Stimulated activated CD8-positive, alpha-beta memory T cell treated with anti-CD3 and anti-CD28 coated beads, Interleukin-7, amount 100 ng/mL, for 1 hour (primary cell): ENCODE measurements at places on chromosomes 4 and X.

DNA sequence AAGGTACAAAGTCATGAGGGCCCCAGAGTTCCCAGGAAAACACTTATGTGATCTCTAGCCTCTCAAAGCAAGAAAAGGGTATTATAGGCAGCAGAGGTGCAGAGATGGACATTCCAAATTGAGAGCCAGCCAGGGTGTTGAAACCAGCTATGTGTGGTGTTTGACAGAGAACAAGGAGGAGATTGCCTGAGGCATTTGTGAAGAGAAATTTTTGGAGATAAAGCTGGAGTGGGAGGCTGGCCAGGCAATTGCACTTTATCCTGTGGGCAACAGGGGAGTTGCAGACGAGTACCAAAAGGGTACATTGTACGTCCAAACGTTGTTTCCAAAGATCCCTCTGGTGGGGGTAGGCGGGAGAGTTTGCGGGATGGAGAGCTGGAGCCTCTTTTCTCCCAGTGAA, 2.5 kb upstream of the GABRE start:
- no peak for DNase-seq

DNA sequence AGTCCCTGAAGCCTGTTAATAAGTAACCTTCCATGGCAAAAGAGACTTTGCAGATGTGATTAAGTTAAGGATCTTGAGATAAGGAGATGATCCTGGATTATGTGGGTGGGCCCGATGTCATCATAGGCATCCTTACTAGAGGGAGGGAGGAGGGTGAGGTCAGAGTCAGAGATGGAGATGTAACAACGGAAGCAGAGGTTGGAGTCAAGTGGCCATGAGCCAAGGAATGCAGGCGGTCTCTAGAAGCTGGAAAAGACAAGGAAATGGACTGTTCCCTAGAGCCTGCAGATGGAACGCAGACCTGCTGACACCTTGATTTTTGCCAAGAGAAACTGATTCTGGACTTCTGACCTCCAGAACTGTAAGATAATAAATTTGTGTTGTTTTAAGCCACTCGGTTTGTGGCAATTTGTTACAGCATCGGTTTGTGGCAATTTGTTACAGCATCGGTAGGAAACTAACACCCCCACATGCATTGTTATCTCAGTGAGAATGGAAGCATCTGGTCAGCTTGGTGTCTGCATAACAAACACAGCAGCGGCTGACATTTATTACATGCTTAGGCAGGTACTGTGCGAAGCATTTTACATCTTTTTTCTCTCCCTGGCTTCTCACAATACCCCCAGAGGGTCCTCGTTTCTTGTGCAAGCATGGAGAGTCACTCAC, 55.6 kb downstream of the CLDN34 start:
- DNase-seq: no peak

DNA sequence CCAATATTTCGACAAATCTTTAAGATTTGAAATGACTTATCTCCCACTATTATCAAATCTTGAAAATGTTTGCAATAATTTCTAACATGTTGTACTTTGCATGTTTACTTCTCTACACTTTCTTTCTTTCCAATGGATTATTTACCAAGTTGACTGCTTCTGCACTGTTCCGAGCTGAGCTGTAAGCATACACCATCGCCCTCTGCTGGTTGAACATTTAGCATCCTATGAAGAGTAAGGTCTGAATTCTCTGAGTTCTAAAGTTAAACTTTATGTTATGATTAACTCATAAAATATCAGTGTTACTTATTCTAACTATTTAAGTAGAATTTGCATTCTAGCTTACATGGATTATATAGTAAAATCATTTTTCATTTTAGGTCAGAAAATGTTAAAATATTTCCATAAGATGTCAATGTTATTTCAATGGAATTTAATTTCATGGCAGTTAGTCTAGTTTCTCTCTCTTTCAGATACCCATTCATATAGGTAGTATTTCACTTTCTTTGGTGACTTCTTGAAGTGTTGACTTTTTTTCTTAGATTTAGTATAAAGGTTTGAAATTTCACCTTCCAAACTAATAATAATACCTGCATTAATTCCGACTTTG, 137.4 kb downstream of the DKK2 start:
- DNase-seq: no peak

GRCh38 chrX:129956765-129957164, 25.7 kb upstream of the BCORL1 start:
- no peak for DNase-seq

DNA sequence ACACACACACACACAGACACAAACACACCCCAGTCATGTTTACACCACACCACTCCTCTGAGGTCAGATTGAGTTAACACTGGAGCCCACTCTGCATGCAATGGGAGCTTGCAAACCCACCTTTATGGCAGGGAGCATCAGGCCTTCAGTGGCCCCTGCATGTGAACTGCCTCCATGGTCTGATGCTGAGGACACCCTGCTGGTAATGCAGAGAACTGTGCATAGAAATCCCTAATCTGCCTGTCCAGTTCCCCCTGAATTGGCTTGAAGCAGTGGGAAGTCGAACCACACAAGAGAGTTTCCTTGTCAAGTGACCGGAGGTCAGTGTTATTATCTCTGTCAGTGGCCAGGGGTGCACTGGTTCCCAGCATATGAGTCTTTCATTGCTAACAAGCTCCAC, 59.8 kb downstream of the ANOS1 start:
- no peak for DNase-seq

DNA sequence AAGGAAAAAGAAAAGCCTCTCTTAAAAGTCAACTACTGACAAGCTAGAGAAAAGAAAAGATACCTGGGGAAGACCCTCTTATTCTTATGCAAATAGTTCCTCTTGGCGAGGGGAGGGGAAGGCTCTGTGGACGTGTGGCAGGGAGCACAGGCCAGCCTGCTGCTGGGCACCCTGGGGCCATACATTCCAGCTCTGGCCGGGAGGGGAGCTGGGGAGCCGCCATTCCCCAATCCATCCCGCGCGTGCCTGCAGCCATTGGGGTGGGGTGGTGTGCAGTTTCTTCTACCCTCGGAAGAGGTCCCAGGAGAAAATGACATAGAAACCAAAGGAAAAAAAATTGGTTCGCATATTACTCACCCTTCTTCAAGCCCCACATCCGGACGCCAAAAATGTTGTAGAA, 1496.4 kb downstream of the RPA4 start:
- no peak for DNase-seq
